Uterus (tissue), 4 donors: ENCODE measurements at places on chromosomes 3 and 15. TPM values are rescaled to one million over a fixed set of nuclear protein-coding genes. Genes with fewer than 3 reads are reported as not detected.

ACP3 gene
- total RNA-seq: 1.4 TPM

SNTN gene
- total RNA-seq: not detected

DNA sequence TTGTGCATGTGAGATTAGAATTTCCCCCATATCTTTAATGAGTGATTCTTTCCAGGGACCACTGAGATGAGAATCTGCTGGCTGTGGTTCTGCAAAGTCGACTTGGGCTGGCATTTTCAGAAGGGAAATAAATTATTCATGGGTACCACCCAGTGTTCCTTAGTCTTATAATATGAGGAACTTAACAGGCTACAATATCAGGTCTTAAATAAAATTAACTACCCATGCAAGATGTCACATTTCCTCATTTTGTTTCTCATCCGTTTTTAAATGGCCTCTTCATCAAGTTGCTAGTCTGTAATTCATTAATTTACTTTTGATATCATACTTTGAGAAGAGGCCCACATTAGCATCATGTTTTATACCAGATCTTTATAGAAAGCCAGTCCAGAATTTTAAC lies 58.3 kb upstream of the SKOR1 start:
- no peaks in the 10 kb centered on the region for H3K36me3 ChIP-seq
- H3K27me3 ChIP-seq: no peaks in the 10 kb centered on the region
- no peaks in the 10 kb centered on the region for H3K4me1 ChIP-seq
- no peak for DNase-seq
- H3K4me3 ChIP-seq: no peak overlapping the region

- DNase-seq: no peak
- H3K4me3 ChIP-seq: no peak overlapping the region
- H3K27me3 ChIP-seq: no peaks in the 10 kb centered on the region
- H3K36me3 ChIP-seq: no peaks in the 10 kb centered on the region
- no peak overlapping the region for H3K27ac ChIP-seq
Observed at GRCh38 chr15:89551550-89551949, 23.7 kb upstream of the TICRR start.

SMAD6 gene
- 9.4 TPM for total RNA-seq

PLXNB1 gene
- 23.5 TPM for total RNA-seq
